Fibroblast of upper back skin (primary cell): ENCODE measurements at places on chromosomes 11 and 22.

DNA sequence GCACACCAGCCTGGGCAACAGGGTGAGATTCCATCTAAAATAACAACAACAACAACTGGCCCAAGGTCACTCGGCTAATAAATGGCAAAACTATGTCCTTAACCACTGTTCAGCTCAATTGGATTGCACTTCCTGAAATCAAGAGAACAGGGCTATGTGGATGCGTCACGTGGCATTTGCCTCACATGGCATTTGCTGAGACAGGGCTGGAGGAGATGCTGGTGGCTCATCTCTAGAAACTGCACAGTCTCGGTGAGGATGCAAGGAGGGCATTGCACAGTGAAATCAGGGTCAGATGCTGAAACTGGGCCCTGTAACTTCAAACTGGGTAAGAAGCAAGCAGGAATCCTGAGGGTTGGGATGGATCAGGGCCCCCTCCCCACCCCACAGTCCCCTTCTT, 171.9 kb downstream of the BUD13 start:
- DNase-seq = no peak

DNA sequence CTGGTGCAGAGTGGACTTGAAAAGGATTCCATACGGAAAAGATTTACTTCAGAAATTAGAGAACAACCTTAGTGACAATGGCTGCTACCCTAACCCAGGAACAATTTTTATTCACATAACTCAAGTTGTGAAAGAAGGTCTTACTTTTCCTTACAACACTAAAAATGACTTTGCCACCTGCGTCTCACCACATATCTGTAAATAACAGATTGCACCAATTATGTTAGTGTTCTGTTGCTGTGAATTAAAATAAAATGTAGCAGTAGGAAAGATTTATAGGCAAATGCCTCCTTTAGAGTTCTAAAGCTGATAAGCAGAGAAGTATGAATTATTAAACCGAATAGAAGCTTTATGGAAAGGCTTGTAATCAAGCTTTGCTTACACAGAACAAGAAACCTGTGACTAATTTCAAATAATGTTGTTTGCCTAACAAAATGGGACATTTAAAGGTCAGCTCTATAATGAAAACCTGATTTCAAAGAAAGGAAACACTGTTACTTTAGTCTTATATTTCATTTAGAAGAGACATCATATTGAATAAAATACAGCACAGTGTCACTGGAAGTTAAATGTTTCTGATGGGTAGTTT, 2237.8 kb downstream of the LRRC4C start:
- no peak for DNase-seq

DNA sequence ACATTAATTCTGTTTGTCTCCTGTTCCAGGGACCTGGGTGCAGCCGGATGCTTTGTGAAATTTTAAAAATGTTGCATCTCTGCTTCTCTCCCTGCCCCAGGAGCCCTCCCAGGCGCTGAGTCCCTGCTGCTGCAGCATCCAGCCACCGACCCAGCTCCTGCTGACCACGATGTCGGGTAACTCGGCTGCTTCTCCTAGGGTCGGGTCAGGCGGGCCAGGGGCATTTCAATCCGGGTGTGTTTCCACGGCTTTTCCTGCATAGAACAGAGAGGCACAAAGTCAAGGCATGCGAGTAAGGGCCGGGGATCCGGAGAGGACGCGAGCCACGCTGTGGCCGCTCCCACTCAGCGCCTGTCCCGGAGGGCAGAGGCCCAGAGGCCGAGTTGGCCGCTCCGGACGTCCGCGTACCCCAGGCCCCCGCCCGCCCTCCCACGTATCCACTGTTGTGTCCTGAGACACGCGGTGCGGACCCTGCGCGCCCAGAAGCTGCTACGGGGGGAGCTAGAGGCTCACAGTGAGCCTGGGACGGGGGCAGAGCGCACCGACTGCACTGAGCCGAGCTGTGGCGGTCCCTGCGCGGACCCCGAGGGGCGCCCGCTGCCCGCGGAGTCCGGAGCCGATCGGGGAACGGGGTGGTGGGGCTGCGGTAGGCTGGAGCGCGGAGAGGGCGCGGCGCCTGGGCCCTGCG, at the start of gene POU2AF3:
POU2AF3 (plus strand) TSS at position 134 of the 688 bp plus-strand sequence; CDS start at position 170, 36 bp downstream.
- no peak for DNase-seq

GRCh38 chr11:70244698-70245097, 25.8 kb upstream of the PPFIA1 start:
- peak; percentile 78 for DNase-seq

DNA sequence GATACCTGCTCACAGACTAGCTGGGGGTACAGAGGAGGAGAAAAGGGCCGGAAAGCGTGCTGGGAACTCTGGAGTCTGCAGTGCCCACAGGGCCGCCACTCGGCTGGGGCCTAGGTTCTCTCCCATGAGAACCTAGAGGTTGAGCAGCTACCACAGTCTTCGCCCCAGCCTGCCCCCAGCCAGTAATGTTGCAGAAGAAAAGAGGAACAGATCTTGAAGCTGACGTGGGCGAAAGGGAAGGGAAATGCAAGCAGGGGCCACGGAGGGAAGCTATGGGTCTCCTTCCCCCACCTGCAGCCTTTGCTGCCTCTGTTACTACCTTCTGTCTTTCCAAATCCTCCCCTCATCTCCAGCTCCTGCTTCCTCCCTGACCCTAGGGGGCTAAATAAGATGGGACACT, 28.8 kb upstream of the P2RY2 start:
- DNase-seq = no peak

GRCh38 chr11:64518928-64519327, 72.1 kb upstream of the SLC22A12 start:
- no peak for DNase-seq

DNA sequence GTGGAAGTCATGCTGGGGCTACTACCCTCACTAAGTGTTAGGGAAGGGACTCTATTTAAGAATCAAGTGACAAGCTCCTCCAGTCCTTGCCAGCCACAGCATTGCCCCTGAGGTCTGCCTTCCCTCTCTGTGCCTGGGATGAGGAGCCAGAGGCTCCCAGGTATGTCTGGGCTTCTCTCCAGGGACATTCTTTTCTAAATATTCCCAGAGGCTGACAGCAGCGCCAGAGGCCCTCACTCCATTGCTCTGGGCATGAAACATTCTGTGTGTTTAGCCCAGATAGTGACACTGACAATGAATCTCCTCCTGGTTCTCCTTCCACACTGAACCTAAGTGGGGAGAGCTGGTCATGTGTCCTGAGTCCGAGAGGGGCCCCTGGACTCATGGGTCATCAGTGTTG, 2.2 kb downstream of the OR51E1 start:
- no peak for DNase-seq

- DNase-seq = no peak
Observed at GRCh38 chr22:20469110-20469868, 26.3 kb downstream of the KLHL22 start.

- DNase-seq = no peak
Observed at GRCh38 chr11:72520815-72521214, 86.5 kb upstream of the CLPB start.

GRCh38 chr11:70290361-70291065, 20.0 kb downstream of the PPFIA1 start:
- DNase-seq = no peak

DNA sequence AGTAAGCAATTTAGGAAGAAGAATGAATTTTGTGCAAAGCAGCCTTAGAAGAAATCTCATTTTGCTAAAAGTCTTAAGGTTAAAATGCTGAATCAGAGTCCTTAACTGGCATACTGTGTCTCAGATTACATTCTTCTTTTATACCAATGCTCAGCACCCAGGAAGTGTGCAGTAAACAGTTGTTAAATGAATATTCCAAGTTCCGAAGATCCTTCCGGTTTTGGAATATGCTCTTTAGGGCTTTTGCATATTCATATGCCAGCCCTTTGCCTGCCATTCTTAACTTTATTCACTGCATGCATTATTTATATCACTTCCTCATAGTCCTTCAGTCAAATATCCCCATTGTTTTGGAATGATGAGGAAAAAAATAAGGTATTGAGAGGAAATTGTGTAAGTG, 242.0 kb downstream of the DDX10 start:
- DNase-seq = no peak

DNA sequence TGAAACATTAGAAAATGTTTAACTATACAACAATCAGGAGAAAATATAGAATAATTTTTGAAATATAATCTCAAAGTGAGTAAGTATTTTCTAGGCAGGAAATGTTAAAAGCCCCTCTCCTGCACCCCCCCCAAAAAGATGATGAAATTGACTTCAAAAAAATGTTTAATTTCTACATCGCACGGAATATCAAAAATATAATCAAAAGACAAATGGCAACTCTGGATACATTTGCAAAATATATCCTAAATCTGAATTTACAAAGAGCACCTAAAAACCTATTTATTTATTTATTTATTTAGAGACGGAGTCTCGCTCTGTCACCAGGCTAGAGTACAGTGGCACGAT, 36.9 kb downstream of the OR4D9 start:
- no peak for DNase-seq

- peak; percentile 36 for DNase-seq
Observed at GRCh38 chr22:30424534-30425326, 838 bp upstream of the MTFP1 start.

DNA sequence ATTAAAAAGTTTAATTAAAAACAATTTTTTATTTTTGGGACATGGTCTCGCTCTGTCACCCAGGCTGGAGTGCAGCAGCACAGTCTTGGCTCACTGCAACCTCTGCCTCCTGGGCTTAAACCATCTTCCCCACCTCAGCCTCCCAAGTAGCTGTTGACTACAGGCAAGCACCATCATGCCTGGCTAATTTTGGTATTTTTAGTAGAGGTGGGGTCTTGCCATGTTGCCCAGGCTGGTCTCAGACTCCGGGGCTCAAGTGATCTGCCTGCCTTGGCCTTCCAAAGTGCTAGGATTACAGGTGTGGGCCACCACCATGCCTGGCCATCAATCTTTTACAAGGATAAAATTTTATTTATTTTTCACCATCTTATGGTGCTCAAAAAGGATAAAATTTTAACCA, 43.3 kb upstream of the PHOX2A start:
- no peak for DNase-seq

- peak; percentile 18 for DNase-seq
Observed at GRCh38 chr11:57458410-57459163, 1.7 kb upstream of the RTN4RL2 start.

DNA sequence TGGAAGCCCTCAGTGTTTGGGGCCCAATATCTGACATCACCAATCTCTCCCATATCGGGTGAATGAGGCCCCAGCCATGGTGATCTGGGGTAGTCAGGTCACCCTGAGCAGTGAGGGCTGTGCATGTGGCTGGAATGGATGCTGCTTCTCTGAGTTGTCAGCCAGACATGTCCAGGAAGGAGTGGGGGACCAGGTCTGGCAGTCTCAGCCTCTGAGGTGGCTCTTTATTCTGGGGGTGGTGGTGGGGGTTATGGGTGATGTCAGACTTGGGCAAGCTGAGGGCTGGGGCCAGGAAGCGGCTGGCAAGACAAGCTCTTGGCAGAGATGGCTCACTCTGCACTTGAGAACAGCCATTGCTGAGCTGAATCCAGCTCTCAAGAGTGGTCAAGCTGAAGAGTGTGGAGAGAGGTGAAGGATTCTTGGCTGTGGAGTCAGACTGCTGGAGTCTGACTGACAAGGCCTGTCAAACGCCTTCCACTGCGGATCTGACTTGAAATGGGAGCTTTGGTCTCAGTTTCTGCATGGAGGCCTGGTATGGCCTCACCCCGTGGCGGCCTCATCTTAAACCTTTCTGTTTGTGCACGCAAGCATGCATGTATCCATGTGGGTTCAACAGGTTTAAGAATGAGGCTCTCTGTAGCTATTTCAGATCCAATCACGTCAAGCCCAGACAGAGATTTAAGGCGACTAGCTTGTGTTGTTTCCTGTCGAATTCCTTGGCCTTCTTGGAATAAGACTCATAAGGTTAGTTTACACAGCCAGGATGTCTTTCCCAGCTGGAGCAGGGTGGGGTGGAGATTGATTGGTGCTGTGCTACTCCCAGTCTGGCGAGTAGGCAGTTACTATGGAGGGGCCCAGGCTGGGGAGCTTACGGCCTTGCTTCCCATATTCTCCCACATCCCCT, 83.9 kb upstream of the TIMP3 start:
- peak; percentile 72 for DNase-seq

GRCh38 chr11:518463-519202, 11.6 kb upstream of the RNH1 start:
- DNase-seq = peak; percentile 90

- no peak for DNase-seq
Observed at GRCh38 chr11:126423743-126424142, 68.3 kb downstream of the ST3GAL4 start.

DNA sequence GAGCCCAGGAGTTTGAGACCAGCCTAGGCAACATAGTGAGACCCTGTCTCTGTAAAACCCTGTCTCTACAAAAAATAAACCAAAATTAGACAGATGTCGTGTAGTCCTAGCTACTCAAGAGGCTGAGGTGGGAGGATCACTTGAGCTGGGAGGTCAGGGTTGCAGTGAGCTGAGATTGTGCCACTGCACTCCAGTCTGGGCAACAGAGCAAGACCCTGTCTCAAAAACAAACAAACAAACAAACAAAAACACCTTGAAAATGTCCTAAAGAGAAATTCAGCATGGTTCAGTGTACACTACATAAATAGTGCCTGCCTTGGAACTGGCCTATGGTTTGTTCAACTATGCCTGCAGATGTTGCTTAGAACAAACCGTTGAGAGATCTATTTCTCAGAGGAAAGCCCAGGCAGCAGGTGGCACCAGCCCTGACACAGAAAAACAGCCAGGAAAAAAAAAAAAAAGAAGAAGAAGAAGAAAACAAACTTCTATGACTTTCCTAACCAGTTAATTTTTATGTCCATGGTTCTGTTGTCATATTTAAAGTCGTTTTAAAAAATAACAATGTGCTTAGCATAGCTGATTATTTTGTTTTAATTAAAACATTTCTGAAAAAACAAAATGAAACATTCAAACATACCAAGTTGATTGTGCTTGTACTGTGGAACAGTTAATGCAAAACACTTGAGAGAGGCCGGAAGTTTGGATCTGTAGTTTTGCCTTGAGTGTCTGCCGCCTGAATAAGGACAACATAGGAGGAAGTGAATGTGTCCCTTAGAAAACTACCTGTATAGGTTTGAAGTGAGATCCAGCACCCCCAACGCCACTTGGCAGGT, 5.4 kb downstream of the KREMEN1 start:
- no peak for DNase-seq

DNA sequence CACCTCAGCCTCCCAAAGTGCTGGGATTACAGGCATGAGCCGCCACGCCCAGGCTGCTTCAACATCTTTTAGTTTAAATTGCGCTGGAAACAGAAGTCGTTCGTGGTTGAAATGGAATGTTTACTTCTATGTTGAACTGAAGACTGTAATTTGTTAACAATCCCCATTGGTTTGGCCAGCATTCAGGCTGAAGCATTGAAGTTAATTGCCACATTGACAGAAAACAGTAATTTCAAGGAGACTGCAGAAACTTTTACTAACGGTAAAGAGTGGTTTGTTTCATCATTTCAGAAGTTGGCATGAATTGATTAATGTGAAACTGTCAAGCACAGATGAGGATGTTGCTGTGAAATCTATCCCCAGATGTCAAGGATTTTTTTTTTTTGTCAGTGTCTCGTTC, 14.2 kb downstream of the AP5B1 start:
- peak; percentile 63 for DNase-seq

- DNase-seq = no peak
Observed at GRCh38 chr11:78397398-78397797, 20.2 kb downstream of the GAB2 start.

GRCh38 chr11:60389279-60389910, 6.9 kb upstream of the MS4A14 start:
- DNase-seq = no peak
